ENCODE measurements at places on chromosomes 13 and 19. TPM values are rescaled to one million over a fixed set of nuclear protein-coding genes. Genes with fewer than 3 reads are reported as not detected.

The PRKCG gene
- polyA plus RNA-seq = not detected

The ATP8A2 gene
- polyA plus RNA-seq = 0.10 TPM

The CLEC17A gene
- polyA plus RNA-seq = not detected

The ZNF530 gene
- polyA plus RNA-seq = 4.2 TPM

The TJP3 gene
- polyA plus RNA-seq = not detected

The STX10 gene
- polyA plus RNA-seq = 65.2 TPM

The PBX4 gene
- 2.1 TPM for polyA plus RNA-seq

The FRY gene
- polyA plus RNA-seq = 0.80 TPM

The SH2D3A gene
- 28.9 TPM for polyA plus RNA-seq

The SCN1B gene
- polyA plus RNA-seq = 0.30 TPM

The GPC5 gene
- 0.10 TPM for polyA plus RNA-seq

The CGB5 gene
- polyA plus RNA-seq = 0.20 TPM

The PROZ gene
- not detected for polyA plus RNA-seq

The CTU1 gene
- 2.3 TPM for polyA plus RNA-seq

The GPR12 gene
- 0.04 TPM for polyA plus RNA-seq

The CALM3 gene
- polyA plus RNA-seq = 411 TPM

The CRLF1 gene
- 0.20 TPM for polyA plus RNA-seq

The CEACAM1 gene
- polyA plus RNA-seq = 2.2 TPM

The ZNF724 gene
- 2.6 TPM for polyA plus RNA-seq

The PCSK4 gene
- 0.27 TPM for polyA plus RNA-seq

The NBEA gene
- polyA plus RNA-seq = 0.06 TPM

The FCAR gene
- not detected for polyA plus RNA-seq

The EBPL gene
- polyA plus RNA-seq = 107 TPM

The OR7A5 gene
- 0.13 TPM for polyA plus RNA-seq

The ZNF714 gene
- polyA plus RNA-seq = 8.8 TPM

The LILRA6 gene
- polyA plus RNA-seq = not detected

The ACP7 gene
- 0.08 TPM for polyA plus RNA-seq

The ZMYM5 gene
- 15.4 TPM for polyA plus RNA-seq

The RAB20 gene
- polyA plus RNA-seq = 4.1 TPM

The PDS5B gene
- 5.8 TPM for polyA plus RNA-seq

The CCDC8 gene
- 5.2 TPM for polyA plus RNA-seq

The GRK1 gene
- polyA plus RNA-seq = not detected

The ZNF229 gene
- 4.8 TPM for polyA plus RNA-seq

The KASH5 gene
- polyA plus RNA-seq = not detected

The IQCN gene
- polyA plus RNA-seq = not detected

The PSG1 gene
- 0.27 TPM for polyA plus RNA-seq

The MTMR6 gene
- polyA plus RNA-seq = 12.6 TPM

The HRC gene
- polyA plus RNA-seq = 0.08 TPM

The ZGLP1 gene
- polyA plus RNA-seq = 0.43 TPM

The LMTK3 gene
- polyA plus RNA-seq = 0.68 TPM

The ZNF599 gene
- polyA plus RNA-seq = 2.8 TPM

The CFD gene
- polyA plus RNA-seq = 0.47 TPM

The PPP1R12C gene
- polyA plus RNA-seq = 41.2 TPM

The SPPL2B gene
- 20.9 TPM for polyA plus RNA-seq

The GARIN5A gene
- 0.37 TPM for polyA plus RNA-seq

The IGFL3 gene
- 236 TPM for polyA plus RNA-seq

The PDCD2L gene
- 23.8 TPM for polyA plus RNA-seq

The CEACAM21 gene
- not detected for polyA plus RNA-seq

Data from keratinocyte (primary cell).